Ovary (tissue), 10 donors: ENCODE measurements at places on chromosomes 2 and 18. TPM values are rescaled to one million over a fixed set of nuclear protein-coding genes. Genes with fewer than 3 reads are reported as not detected.
A peak's percentile ranks its signal among the peaks of the same experiment; 100 is the strongest.

Gene C2orf72
- 0.11 TPM for total RNA-seq

DNA sequence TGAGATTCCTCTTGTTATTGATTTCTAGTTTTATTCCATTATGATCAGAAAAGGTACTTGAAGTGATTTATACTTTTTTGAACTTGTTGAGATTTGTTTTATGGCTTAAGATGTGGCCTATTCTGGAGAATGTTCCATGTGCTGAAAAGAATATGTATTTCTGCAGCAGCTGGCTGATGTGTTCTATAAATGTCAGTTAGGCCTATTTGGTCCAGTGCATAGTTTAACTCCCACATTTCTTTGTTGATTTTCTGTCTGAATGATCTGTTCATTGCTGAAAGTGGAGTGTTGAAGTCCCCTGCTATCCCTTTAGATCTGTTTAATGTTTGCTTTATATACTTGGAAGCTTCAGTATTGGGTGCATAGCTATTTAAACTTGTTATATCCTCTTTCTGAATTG, 7.1 kb upstream of the OR6B2 start:
- no peak for DNase-seq

DNA sequence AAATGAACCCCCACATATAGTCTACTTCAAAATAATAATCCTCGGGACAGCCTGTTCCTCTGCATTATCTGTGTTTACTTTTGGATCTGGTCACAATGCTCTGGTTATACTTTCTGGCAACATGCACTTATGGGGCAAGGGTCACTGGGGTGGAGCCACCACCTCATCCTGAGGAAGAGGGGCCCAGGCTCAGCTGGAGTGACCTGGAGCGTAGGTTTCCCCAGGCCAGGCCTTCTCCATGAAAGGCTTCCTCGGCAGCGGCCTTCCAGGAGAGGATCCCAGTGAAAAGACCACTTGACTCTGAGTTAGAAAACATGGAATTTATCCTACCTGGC, 237.4 kb downstream of the SETBP1 start:
- peak; percentile 54 for DNase-seq

GRCh38 chr2:129751409-129751808, 228.1 kb upstream of the RAB6C start:
- no peak for DNase-seq

DNA sequence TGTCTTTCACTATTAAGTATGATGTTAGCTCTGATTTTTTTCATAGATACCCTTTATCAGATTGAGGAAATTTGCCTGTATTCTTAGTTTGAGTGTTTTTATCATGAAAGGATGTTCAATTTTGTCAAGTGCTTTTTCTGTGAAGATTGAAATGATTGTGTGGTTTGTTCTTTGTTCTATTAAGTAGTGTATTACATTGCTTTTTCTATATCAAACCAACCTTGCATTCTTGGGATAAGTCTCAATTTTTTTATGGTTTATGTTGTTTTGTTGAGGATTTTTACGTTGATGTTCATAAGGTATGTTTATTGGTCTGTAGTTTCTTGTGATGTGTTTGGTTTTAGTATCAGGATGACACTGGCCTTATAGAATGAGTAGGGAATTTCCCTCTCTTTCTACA, 19.1 kb downstream of the PDK1 start:
- no peak for DNase-seq

- DNase-seq: no peak
Observed at GRCh38 chr2:170404846-170405245, 226.9 kb downstream of the MYO3B start.

GRCh38 chr2:73728711-73729110, 8.4 kb downstream of the TPRKB start:
- DNase-seq: no peak

DNA sequence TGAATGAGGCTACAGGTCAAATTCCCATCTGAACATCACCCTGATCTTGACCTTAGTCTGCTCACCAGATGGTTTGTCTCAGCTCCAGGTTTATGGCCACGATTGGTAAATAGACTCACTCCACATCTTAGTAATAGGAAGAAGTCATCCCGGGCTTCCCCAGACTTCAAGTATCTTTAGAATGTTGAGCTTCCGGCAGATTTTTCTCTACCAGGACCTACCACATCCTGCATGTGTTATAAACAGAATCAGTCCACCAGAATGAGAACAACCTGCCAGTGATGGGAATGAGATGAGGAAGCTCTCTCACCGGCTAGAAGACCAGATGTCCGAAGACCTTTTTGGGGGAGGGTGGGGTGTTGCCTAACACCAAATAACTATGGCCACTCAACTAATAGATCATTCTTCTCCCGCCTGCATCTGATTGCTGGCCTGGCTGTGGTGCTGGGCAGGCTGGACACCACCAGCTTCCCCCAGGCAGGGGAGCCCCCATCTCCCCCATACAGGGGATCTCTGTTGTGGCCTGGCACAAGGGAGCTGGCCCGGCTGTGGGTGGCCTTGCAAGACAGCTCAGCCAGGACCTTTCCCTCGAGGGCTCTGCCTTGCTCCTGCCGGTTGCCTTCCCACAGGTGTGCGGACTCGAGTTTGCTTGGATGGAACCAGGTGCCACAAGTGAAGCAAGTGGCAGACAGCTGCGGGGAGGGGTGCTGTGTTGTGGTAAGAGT, 88.5 kb downstream of the SH3RF3 start:
- DNase-seq: no peak
